D721Med (cell line): ENCODE measurements at places on chromosomes 4 and X.

DNA sequence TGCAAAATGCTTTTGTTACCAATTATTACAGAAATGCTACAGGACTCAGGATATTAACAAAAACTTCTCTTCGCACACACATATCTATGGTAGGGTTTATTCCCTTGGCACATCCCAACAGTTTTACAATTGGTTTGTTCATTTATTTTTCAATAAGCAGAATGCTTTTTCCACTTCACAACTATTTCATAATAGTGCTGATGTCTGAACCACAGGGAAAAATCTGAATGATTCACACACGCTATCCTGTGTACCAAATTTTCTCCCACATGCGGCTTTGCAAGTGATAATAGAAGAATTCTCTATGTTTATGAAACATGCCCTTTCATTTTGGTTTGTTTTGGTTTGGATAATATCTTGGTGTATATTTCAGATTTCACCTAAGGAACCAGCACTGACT lies 725.7 kb upstream of the TENM3 start:
- no peak for DNase-seq

GRCh38 chr4:111652986-111653385 lies 492.3 kb upstream of the FAM241A start:
- DNase-seq, result no peak

GRCh38 chrX:24498975-24499374 lies 33.9 kb downstream of the PDK3 start:
- DNase-seq, result no peak

DNA sequence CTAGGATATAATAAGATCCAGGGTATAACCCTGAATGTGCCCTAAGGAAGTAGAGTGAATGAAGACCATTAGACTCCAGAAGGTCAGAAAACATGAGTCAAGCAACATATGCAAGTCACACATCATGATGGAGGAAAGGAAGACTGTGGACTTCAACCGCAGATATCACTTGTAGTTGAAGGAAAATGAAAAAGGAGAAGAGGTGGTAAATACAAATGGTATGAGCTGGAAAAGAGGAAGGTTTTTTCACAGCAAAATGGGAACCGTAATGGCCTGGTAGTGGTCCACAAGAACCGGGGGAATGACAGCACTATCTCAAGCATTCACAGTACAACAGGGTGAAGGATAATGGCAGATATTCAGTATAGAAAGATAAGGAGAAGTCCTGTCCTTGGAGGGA lies 5.2 kb upstream of the SCFD2 start:
- DNase-seq, result no peak

- no peak for DNase-seq
Measured at GRCh38 chr4:76658231-76659102, 223.4 kb downstream of the SHROOM3 start.

DNA sequence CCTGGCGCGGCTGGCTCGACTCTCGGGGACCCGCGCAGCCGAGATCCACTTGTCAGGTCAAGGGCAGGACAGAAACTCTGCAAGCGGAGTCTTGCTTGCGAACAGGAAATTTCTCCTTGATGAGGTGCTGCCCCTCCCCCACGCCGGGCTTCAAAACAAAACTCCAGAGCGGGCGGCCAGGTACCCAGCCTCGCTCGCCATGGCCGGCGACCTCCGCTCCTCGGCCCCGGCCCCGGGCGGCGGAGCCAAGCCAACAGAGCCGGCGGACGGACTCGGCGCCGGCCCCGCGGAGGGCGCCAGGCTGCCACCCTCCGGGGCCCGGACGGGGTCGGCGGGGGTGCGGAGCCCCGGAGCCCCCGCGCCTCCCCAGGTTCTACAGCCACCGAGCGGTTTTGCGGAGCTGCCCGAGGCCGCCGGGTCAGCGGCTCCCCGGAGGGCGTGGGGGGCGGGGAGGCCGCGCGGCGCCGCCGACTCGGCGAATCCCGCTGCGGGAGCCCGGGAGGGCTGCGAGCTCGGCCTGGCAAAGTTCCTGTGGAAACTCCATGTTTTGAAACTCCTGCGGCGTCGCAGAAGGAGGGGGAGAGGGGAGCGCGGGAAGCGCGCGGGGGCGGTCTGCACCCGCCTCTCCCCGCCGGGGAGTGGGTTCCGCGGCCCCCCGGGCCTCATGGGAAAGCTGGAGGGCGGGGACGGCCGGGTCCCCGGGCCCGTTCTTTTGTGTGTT lies 11.7 kb upstream of the BCOR start:
- DNase-seq, result no peak
